ENCODE measurements at places on chromosomes 12 and 14.

DNA sequence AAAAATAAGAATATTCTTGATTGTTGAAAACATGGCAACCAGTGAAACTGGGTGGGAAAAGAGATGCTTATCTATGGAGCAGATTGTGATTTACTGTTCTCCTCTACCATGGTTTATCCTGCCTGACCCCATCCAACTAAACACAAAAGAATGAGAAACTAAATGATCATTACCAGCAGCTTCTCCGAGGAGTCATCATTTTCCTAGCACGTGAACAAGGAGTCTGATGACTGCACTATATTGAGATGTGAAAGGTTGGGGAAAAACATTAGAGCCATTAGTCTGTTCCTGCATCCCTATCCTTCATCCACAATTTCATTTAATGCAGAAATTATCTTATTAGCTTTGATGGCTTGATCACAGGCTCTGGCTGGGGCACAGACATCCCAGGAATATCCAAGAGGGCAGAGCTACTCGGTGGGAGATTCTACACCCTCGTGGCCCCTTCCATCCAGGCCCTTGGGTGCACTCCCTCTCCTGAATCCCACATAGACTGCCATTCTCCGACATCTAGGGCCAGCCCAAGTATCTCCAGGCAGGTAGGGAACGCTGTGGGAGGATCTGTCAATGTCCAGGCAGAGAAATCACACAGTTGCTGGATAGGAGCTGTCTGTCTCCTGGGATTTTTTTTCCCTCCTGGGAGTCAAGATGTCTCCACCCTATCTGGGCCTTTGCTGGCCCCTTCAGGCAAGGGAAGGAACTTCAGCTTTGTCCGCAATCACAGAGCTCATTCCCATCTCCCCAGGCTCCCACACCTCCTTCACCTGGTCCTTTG, 43.3 kb upstream of the DHRS4 start:
- peak; percentile 9 for DNase-seq

GRCh38 chr14:77346495-77346894, 25.7 kb downstream of the GSTZ1 start:
- no peak for DNase-seq

- DNase-seq: peak; percentile 15
Measured at GRCh38 chr12:39441963-39442830, 723 bp downstream of the KIF21A start.

GRCh38 chr12:47509398-47509851, 196.4 kb downstream of the RPAP3 start:
- peak; percentile 83 for DNase-seq

GRCh38 chr14:30864934-30865333, 9.4 kb upstream of the COCH start:
- no peak for DNase-seq

DNA sequence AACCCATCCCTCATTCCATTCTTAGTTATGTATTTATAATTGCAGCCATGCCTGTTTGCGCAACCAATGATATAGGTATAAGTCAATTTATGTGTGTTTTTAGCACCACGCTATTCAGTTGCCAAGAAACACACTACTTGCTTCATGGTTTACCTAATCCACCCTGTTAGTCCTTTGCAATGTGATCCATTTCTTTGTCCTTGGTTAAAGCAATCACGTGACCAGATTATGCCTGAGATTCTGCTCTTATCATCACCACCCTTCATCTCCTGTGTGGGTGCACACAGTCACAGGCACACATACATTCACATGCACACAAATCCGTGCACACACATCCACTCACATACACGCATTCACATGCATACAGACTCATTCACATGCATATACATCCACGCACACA, 52.3 kb upstream of the KCNA5 start:
- DNase-seq: no peak

- DNase-seq: no peak
Measured at GRCh38 chr14:74684434-74684833, 28.4 kb downstream of the AREL1 start.

DNA sequence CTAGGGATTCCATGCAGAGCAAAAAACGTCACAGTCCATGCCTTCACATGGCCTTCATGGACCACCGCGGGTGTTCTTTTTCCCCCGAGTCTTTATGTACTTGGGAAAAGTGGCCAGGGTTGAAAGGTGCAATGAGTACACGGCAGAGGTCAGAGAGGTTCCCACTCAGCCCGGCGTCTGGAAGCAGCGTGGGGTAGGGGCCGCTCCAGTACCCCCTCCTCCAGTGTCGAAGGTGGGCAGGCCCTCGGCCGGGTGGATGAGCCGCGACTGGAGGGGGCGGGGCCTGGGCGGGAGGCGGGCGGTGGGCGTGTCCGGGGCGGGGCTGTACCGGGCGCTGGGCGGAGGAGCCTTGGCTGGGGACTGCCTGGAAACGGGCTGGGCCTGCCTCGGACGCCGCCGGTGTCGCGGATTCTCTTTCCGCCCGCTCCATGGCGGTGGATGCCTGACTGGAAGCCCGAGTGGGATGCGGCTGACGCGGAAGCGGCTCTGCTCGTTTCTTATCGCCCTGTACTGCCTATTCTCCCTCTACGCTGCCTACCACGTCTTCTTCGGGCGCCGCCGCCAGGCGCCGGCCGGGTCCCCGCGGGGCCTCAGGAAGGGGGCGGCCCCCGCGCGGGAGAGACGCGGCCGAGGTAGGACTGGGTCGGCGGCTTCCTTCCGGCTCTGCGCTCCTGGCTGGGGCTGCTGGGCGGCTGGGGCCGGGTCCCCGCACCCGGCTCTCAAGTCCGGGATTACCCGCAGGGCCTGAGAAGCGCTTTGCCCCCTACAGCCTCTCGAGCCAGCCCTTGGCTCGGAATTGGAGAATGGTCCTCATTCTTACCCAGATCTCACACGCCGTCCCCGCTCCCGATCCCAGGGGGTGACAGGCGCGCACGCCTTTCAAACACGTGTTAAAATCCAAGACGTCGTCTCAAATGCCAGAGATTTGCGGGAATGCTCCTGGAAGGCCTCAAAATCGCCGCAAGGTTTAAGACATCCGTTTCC, at the start of gene RXYLT1:
Gene RXYLT1, plus strand, starts transcription at position 412 of the 984 bp plus-strand sequence. Its CDS starts 52 bp downstream, at position 464.
- DNase-seq: peak; percentile 57

DNA sequence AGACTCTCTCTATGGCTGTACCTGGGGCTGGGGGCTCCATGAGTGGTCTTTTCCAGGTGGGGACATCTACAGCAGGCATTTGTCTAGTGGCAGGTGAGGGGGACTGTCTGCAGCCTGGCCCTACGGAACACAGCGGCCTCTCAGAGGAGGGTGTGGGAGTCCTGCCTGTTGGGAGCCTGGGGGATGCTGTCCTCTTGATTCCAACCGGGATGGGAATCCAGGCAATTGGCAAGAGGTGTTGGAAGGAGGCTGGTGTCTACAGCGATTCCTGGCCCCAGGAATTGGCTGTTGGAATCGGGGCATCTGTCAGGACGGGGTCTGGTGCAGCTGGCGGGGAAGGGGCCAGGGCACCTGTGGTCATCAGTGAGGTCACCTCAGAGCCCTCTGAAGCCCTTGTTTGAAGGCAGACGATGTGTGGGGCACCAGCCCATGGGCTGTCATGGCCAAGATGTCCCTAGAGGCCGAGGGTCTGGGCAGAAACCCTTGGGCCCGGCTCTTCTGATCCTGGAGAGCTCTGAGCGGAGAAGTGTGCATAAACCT, 386.3 kb downstream of the TMEM121 start:
- no peak for DNase-seq

DNA sequence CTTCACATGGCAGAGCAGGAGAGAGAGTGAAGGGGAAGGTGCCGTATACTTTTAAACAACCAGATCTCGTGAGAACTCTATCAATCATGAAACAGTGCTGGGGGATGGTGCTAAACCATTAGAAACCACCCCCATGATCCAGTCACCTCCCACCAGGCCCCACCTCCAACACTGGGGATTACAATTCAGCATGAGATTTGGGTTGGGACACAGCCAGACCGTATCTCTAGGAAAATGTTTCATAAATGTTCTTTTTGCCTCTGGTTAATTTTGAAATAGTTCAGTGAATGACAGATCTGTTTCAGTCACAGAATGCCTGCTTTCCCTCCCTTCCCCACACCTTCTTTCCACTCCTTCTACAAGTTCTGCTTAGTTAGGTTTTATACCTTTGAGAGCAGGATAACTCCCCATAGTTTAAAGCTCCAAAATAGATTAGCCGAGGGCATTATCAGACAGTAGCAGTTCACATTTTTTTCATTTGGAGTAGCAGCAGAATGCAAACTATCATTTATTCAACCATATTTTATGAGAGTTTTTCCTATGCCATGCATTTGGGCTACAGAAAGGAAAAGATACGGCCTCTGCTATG, 27.1 kb downstream of the PELI2 start:
- no peak for DNase-seq

GRCh38 chr12:108890208-108890607, 10.3 kb downstream of the DAO start:
- no peak for DNase-seq

- DNase-seq: no peak
Measured at GRCh38 chr12:108316176-108317086, 22.7 kb downstream of the CMKLR1 start.

- no peak for DNase-seq
Measured at GRCh38 chr12:56188778-56189098, 545 bp downstream of the SMARCC2 start.

DNA sequence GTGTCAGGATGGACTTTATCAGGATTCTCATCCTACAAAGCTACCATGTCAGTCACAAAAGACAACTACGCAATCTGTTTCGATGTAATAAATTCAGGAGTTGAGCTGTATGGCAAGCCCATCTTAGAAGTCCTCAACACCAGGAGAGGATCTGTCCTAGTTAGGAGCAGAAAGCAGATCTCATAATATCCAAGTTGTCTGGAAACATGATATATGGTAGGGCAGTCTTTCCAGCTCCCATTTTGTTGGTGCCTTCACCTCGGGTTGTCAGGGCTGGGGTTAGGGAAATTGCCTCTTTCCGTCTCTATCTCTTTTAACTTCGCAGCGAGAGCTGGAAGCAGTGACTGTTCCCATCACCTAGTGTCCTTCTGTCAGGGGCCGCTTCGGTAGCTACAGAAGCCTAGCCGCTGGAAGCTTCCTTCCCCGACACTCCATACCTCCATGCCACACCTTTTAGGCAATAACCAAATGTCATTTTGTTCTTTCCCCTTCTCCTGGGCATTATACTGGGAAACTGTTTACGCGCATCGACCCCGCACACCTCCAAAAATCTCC, 1.4 kb downstream of the NIN start:
- no peak for DNase-seq

GRCh38 chr12:105672121-105672975, 341.9 kb downstream of the C12orf75 start:
- no peak for DNase-seq

- DNase-seq: no peak
Measured at GRCh38 chr12:6202304-6202703, 2.1 kb downstream of the CD9 start.

GRCh38 chr12:31876568-31877424, 82.4 kb upstream of the RESF1 start:
- DNase-seq: no peak

DNA sequence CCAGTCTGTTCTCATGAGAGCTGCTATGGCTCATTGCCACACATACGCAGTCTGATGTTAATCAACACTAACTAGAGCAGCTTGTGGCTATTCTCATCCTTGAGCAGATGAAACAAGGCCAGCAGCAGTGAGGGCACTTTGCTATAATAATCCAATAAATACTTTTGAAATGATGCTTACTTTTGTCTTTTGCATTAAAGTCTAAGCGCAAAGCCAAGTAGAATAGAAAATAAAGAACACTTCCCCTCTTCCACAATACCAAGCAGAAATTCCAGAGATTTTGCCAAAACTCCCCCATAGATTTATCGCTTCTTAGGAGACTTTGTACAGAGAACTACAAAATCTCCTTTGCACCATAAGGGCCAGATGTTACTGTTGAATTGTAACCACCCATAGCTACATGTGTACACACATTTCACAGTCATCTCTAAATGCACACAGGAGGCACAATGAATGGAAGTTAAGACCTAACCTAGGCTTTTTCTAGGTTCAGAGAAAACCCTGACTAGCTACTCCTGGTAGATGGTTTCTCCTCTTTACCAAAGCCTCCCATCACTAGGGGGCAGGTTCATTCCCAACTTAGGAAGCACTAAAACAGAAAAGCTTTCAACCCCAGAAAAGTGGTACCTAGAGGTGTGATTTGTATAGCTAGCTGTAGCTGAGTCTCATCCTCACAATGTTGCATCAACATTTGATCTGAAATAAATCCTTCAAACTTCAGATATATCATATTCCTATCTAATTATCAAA, 119.3 kb downstream of the HMGA2 start:
- DNase-seq: no peak

GRCh38 chr14:103418481-103418818, 33.2 kb downstream of the MARK3 start:
- peak; percentile 68 for DNase-seq

- peak; percentile 71 for DNase-seq
Measured at GRCh38 chr12:89353823-89354611, 1.7 kb upstream of the DUSP6 start.

GRCh38 chr14:47278233-47278842, 397.1 kb downstream of the MDGA2 start:
- peak; percentile 8 for DNase-seq

- DNase-seq: peak; percentile 85
Measured at GRCh38 chr12:79058342-79058741, 193.8 kb downstream of the SYT1 start.

GRCh38 chr14:72118841-72119240, 186.6 kb downstream of the RGS6 start:
- no peak for DNase-seq

DNA sequence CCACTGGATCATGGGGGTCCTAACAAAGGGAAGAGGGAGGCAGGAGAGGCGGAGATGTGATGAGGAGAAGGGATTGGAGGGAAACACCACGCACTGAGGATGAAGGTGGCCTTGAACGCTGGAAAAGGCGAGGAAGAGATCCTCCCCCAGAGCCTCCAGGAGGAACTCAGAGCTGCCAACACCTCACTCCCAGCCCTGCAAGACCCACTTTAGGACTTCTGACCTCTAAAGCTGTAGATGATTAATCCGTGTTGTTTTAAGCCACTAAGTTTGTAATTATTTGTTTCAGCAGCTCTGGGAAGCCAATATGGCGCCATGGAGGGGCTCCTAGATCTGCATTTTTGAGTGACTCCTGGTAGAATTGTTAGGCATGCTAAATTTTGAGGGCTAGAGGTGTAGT, 74.6 kb upstream of the CEP83 start:
- DNase-seq: no peak

DNA sequence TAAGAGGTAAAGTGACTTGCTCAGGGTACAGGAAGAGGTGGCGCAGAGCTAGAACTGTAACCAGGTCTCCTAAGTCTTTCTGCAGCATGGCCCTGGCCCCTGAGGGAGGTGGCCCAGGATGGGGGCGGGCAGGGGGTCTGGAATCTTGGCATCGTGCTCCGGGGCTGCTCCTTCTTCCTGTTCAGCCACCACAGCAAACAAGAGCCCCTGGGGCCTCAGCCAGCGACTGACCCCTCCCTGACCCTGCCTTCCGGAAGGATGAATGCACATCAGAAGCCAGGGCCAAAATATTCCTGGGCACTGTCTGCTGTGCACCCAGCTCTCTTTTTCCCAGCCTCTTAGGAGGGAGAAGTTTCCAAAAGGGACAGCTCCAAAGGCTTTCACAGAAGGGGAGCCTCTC, 242.8 kb downstream of the DPF3 start:
- peak; percentile 51 for DNase-seq

GRCh38 chr12:51437431-51437830, 12.8 kb downstream of the SLC4A8 start:
- DNase-seq: no peak

All from astrocyte (in vitro differentiated cells and primary cell).